ENCODE measurements at places on chromosomes 7 and 10.

GRCh38 chr7:150369748-150370501 is 1.3 kb downstream of the REPIN1 start:
- DNase-seq: no peak

- DNase-seq: no peak
These were observed 27.1 kb downstream of the ABCB4 start for GRCh38 chr7:87448388-87448787.

DNA sequence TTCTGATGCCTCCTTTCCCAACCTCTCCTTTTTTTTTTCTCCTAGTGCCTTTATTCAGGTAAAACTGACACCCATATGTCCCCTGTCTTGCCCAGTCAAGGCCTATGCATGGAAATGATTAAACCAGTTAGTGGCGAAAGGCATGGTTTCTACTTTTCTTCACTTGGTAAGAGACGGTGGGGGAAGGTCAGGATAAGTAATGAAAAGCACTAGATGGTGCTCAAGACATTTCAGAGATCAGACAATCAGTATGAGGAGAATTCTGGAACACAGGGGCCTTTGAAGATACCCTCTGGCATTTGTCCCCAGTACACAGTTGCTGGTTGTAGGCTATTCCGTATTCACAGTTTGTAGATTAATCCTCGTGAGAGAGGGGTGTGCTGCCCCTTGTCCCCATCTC is 121.2 kb downstream of the RTKN2 start:
- no peak for DNase-seq

GRCh38 chr10:68878496-68878895 is 22.6 kb upstream of the DDX50 start:
- DNase-seq: no peak

DNA sequence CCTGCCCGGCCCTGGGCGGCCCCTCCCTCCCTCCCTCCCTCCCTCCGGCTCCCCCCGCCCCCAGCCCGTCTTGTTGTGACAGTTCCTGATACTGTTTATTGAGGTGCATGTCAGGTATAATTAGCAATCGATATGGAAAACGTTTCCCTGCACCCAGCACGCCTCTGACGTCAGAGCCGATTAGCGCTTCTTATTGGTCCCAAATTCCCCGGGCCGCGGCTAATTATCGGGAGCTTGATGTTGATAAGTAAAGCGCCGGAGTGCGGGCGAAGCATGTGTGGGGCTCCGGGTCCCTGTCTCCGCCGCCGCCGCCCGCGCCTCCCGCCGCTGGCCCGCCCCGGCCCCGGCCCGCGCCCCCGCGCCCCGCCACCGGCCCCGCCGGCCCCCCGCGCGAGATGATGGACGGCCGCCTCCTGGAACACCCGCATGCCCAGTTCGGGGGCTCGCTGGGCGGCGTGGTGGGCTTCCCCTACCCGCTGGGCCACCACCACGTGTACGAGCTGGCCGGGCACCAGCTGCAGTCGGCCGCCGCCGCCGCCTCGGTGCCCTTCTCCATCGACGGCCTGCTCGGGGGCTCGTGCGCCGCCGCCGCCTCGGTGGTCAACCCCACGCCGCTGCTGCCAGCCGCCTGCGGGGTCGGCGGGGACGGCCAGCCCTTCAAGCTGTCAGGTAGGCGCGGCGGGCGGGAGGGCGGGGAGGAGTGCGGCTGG is at the start of gene UNCX:
Gene UNCX (plus strand): TSS at position 250 of the 710 bp plus-strand sequence. CDS start 146 bp downstream, at position 396.
- DNase-seq: no peak
